Fibroblast of skin of abdomen (primary cell): ENCODE measurements at places on chromosomes 3 and 15.

DNA sequence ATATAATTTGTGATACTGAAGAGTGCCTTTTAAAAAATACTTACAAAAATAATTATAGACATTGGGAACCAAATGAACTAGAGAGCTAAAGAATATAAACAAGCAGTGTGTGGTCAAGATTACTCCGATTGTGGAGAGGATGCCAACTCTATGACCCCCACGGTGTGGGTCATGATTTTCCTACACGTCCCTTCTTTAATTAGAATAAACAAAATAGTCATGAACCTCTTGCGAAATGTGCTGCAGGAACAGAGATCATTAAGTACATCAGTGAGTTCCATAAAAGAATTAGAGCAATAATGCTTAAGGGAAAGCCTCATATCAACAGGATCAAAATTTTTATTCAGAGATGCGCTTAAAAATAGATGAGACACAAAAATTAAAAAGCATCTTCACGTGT is 476.6 kb upstream of the ROBO1 start:
- no peak for DNase-seq

DNA sequence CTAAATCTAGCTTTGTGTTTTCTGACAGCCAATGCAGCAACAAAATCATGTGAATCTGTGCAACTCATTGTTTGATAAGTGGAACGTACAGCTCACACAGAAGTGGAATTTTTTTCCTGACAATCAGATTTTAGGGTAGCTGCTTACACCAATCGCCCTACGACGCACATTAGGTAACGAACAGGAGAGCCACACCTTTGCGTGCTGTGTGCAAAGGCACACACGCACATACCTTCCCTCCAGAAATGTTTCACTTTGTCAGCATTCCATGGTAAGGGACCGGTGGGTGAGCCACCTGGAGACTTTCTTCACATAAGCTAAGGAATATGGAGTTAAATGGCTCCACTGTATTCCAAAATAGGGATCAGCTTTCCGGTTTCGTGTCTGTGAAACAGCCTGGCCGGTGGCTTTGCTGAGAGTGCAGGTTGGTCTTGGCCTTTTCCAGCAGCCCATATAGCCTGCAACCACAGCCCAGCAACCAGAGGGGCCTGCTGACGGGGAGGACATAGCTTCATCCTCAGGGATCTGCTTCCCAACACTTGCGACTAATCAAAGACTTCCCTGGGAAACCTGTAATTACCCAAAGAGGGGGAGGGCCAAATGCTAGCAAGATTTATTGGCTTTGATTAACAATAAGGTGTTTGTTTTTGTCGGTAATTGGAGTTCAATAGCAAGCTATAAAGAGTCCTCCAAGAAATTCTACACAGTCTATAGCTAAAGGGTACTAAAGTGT is 145.3 kb downstream of the ADAMTS17 start:
- no peak for DNase-seq

DNA sequence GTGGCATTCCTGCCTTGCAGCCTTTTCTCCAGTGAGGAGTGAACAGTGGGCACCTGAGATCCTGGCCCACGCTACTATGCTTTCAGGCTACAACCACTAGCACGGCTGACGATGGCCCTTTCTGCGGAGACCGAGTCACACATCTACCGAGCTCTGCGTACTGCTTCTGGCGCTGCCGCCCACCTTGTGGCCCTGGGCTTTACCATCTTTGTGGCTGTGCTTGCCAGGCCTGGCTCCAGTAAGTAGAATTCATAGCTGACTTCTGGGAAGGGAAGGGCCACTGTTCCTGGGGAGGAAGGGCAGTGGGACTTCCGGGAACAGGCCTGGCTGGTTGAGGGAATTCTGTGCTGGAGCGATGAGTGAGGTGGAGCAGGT is 648 bp downstream of the CYB561D2 start:
- no peak for DNase-seq

DNA sequence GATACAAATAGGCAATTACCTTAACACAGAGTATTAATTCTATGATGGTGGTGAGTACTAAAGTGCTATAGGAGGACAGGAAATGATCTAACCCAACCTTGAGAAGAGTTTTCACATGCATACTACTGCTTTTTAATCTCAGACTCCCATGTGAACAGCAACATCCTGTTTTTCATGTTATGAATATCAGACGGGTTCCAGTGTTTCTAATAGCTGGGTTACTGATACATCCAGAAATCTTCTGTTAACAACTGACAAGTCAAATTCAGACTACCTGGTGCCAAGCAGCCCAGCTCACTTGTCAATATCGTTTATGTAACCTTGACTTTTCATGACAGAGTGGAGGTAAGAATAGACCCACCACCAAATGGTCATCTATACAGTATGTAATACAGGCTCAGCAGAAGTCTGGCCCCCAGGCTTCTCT is 220.2 kb upstream of the COL8A1 start:
- DNase-seq = no peak

- DNase-seq = peak; percentile 41
Measured at GRCh38 chr3:62815981-62816380, 59.2 kb downstream of the CADPS start.

DNA sequence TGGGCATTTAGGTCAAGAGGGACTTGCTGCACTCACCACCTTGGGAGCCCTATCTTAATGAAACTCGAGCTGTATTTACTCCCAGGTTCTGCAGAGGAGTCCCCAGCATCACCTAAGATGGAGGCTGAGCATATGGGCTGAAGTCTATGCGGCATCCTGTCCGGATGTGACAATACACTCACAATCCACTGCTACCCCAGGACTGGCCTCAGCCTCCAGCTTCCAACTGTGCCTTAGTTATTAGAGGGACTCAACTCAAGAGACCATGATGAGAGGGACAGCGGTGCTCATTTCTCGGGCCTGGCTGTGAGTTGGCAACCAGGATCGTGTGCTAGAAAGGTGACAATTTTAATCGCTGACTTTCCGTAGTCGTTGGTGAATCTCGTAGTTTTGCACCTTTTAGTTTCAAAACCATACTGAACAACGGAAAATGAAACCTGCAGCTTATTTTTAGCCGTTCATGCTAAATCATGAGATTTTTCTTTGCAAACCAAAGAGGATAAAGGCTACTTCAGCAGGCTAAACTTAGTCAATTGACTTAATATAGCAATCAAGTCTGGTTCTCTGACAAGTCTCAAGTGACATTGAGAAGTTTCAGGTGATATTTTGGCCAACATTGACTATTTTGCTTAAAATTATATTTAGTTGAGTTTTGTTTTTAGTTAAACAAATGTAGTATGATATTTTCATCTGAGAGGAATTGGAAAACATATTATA is 11.1 kb downstream of the ZBTB38 start:
- no peak for DNase-seq

- DNase-seq = peak; percentile 52
Measured at GRCh38 chr3:45907769-45908705, 21.7 kb downstream of the CCR9 start.

DNA sequence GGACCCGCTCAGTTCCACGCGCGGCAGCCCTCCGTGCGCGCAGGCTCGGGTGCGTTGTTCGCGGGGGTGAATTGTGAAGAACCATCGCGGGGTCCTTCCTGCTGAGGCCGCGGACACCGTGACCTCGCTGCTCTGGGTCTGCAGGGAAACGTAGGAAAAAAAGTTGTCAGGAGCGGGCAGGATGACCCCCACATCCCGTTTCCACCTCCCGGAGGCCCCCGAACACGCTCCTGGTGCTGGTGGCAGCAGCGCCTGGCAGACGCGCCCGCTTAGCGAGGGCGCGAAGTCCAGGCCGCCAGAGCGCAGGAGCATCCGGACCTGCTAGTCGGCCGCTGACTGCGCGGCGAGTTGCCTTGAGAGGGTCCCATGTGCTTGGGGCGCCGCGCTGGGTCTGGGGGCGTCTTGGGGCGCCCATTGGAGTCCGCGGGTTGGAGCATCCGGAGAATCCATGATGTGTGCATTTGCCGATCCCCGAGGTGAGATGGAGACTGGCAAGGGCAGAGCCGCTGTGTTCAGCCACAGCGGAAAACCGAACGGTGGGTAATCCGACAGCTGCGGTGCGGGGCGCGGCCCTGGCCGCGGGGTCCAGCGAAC is 520 bp downstream of the GREM1 start:
- DNase-seq = no peak

DNA sequence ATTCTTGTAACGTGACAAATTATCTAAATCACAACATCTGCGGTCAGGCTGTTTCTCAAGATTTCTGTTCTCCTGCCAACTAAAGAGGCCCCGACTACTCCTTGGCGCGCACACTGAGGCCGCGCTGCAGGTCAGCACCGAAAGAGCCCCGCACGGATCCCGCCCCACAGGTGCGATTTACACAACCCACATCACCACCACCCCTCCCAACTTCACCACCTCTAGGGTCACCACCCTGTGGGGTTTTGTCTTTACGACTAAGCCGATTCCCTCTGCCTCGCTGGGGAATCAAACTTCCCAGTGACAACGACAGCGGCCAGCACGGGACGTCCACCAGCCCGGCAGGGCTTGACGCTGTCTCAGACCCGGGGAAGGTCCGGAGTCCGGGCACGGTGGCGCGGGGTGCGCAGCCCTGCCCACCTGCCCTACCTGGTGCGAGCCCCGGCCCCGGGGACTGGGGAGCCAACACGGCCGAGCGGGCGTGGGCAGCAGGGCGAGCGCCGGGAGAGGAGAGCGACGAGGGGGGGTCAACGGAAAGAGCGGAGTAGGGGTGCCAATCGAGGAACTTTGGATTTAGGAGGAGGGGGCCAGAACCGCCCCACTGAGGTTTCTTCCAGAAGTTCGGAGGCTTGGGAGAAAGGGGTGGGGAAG is 764 bp downstream of the UACA start:
- peak; percentile 67 for DNase-seq

GRCh38 chr15:31276596-31277298 is 49.9 kb upstream of the KLF13 start:
- DNase-seq = no peak

DNA sequence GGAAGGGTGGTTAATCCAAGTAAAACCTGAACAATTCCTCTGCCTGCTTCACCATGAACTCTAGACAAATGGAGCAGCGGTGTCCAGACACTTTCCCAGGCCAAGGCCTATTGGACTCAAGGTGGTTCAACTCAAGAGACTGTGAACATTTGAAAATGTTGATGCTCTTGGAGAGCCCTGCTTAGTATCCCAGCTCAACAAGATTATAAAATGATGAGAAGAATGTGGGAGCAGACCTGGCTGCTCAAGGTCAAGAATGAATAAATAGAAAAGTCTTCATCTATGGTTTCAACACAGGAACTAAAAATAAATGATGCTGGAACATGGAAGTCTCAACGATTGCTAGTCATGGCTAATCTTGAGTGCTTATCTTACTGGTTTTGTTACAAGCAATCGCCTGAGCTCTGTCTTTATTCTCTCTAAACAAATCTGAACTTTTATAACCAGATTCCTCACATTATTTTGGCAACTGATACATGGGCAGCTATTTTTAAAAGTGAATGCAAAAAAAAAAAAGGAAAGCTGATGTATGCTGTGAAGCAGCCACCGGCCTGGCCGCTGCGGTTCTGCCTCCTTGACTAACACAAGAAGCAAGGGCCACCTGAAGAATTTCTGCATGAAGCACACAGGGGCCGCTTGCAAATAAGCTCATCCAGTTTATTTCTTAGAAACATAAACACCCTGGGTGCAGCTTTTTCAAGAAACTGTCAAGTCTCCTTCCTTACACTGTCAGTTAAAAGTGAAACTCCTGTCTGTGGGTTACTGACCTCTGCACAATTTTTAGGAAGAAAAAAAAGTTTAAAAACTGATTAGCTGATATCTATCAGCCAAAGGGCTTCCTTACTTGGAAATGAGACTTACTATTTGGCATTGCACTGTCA is 120.1 kb upstream of the ARHGEF3 start:
- no peak for DNase-seq

DNA sequence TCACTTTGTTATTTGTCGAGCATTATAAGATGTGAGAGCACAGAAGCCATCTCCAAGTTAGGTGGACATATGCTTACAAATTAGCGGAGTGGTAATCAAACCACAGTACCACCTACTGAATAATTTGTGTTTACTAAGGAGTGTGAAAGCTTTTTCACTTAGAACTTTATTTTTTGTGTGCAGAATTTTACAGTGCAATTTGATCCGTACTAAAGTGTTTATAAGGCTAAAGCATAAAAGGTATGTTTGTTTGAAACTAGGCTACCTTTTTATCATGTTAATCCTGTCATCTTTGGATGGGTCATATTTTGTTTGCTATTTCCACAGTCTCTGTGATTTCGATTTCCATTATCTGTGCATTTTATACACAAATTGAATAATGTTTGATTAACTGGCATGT is 37.5 kb downstream of the MAP2K5 start:
- no peak for DNase-seq

- no peak for DNase-seq
Measured at GRCh38 chr3:145752576-145752975, 408.4 kb downstream of the PLOD2 start.

GRCh38 chr3:24161841-24162240 is 216.8 kb downstream of the NR1D2 start:
- DNase-seq = no peak

DNA sequence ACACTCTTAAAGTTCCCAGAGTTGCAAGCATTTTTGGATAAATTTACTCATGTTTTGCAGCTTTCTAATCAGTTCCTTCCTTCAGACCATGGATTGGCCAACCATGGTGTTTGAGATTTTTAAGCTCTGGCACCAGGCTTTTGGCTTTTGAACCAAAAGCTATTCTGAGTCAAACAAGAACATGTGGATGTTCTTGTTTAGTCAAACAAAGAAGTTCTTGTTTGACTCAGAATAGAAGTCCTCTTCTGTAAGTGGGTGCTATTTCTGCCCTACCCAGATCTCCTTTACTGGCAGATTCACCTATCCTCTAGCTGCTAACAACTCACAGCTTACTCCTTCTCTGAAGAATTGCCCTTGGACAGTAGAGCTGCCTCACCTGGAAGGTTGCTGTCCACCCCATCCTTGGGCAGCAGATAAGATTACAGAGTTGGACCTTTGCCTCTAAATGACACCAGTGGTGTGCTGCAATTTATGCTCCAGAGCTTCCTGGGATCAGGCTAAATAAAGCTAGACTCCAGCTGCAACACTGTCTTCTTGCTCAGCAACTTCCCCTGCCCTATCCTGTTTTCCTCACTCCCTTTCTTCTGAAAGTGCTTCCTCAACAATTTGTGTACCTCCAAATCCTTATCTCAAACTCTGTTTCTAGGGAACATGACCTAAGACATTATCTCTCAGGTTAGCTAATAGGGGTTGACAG is 65.6 kb downstream of the COL6A6 start:
- no peak for DNase-seq
